ENCODE measurements at places on chromosomes 6 and 20.

DNA sequence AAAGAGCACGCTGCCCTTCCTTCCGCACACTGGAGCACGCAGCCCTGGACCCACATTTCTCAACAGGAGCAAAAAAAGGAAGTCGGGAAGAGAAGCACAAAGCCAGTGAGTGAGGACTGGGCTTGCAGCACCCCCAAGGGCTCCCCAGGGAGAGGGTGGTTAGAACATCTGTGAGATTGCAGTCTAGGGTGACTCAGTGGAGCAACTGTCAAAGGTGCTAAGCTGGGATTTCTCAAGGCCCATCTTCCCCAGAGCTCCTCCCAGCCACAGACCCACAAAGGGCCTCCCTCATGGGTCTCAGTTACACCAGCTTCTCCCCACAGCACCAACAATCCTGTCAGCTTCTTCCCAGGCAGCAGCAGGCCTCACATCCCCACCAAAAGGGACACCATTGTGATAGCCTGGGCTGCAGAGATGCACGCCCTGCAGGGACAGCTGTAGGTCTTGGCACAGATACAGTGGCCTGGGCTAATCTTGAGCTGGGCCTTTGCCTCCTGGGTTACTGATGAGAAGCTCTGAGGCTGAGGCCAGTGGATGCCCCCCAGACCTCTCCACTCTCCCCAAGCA lies 39.6 kb upstream of the CD93 start:
- DNase-seq, result no peak

GRCh38 chr6:56417823-56418222 lies 170.4 kb upstream of the COL21A1 start:
- DNase-seq, result no peak

DNA sequence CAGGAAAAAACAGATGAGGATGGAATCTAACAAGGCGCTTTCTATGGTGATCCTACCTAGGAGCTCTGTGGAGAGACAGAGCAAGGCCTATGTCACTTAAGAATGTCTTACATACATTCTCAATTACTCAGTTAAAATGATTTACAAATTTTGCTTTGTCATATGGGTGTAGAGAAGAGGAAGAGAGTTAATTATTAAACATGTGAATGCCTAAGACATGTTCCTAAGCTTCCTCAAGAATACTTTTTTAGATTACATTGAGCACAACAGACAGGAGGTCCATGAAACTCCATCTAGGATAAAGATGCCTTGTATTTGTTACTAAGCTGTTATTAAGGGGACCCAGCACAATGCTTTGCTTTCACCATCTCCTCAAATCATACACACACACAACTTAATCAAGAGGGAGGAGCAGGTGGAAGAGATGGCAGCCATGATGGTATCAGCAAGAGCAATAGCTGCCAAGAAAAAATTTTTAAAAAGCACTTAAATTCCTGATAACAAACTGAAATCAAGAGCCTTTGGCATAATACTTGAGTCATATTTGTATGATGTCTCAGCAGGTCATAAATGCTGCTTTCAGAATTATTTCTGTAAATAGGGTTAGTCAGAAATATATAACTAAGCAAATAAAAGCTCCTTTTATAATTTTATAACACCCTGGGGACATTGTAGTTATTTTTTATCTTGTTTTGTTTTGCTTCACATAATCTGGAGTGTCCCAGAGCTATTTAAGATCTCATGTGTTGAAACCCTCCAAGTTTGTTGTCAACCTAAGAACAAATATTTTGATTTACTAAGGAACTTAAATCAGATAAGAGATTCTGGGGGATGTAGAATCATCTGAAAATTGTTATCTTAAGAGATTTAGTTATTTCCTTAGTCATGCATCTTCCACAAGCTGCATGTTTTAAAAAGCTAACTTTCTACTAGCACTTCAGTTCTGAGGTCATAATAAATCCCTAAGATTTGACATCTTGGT lies 70.0 kb upstream of the CD2AP start:
- DNase-seq, result no peak

DNA sequence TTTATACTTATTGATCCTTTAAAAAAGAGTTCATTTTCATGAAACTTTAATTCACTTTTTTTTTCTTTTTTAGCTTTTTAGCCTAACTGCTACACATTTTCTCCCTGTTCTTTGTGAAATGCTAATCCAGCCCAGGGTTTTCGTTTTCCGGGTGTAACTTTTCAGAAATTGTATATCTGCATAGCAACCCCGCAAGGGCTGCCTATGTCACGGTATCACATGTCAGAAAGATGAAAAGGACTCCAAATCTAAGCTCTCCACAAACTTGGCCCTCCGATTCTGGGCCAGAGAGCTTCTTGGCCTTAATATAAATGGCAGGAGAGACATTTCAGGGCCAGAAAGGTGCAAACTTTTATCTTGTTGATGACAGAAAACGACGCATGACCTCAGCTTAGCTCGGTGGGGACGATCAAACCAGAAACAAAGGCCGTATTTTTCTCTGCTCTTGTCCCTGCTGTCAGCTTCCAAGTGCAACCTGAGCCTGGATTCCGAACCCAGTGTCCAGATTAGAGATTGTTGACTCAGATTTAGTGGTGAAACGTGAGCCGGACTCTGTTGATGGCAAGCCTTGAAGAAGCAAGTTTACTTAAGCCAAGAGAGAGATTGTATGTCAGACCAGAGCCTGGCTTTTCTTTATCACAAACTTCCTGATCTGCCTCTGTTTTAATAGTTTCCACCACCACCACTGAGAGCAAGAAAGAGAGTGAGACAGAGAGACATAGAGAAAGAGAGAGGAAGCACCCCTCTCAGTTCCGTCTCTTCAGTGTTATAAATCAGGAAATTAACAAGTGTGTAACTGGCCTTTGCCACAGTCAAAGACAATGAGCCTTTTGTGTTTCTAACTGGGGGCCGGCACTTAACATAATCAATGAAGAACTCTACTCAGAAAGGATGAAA lies 157.8 kb downstream of the SCML4 start:
- no peak for DNase-seq
